Foreskin keratinocyte (primary cell): ENCODE measurements at places on chromosomes 1 and 21.

DNA sequence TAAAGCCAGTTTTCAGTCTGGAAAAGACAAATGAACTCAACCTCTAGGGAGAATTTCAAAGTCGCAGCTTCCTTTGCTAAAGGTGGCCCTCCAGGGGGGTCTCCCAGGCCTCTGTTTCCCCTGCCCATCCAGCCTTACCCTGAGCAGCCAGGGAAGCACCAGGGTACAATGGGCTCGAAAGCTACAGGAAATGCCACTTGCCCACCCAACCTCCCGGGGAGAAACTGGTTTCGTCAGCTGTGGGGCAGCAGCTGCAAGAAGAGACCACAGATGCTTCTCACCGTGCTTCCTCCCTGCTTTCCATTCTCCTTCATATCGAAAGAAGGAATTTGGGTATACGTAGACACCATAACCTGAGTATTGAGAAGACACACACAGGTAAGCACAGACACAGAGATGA is 1.7 kb downstream of the MORN1 start:
- DNase-seq = no peak

DNA sequence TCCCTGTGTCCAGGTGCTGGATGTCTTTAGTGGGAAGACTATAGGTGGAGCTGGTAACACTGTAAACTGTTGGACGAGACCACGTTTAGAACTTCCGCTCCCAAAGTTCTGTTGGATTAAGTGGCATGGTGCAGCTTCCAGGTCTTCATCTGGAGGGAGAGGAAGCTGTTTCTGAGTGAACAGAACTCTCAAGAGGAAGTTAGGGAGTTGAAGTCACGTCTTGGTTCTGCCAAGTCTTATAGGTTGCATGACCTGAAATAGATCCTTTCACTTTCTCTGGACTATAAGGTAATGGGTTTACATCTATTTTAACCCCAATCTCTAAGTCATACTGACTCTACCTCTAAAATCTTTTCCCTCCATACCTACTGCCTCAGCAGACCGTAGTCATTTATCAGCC is 97.4 kb upstream of the TNR start:
- DNase-seq = no peak

- no peak for DNase-seq
These were observed 83.3 kb upstream of the TNR start for GRCh38 chr1:175826705-175827104.

DNA sequence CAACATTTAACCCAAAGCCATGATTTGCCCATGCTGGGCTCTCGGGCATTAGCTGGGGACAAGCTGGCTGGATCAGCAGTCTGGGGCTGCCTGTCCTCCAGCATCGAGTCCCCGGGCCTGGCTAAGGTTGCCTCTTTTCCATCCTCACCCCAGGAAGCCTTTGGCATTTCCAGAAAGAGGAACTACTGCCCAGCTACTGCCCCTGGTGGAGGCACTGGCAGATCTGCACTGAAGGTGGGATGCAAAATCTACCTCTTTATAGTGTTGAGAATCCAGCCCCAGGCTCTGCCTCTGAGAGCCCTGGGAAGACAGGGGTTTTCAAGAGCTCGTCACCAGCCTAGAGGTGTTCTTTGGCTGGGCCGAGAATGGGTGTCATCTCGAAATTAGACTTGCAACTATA is 635.9 kb downstream of the MATN1 start:
- no peak for DNase-seq
